Sigmoid colon (tissue), 7 donors: ENCODE measurements at places on chromosomes 1 and 21. TPM values are rescaled to one million over a fixed set of nuclear protein-coding genes. Genes with fewer than 3 reads are reported as not detected.

- H3K27ac ChIP-seq, result no peak overlapping the region
- H3K36me3 ChIP-seq, result no peaks in the 10 kb centered on the region
- H3K27me3 ChIP-seq, result peaks cover 94% of the 10 kb centered on the region
- H3K4me3 ChIP-seq, result no peak overlapping the region
Observed at GRCh38 chr1:2921970-2922686, 99.1 kb upstream of the ACTRT2 start.

DNA sequence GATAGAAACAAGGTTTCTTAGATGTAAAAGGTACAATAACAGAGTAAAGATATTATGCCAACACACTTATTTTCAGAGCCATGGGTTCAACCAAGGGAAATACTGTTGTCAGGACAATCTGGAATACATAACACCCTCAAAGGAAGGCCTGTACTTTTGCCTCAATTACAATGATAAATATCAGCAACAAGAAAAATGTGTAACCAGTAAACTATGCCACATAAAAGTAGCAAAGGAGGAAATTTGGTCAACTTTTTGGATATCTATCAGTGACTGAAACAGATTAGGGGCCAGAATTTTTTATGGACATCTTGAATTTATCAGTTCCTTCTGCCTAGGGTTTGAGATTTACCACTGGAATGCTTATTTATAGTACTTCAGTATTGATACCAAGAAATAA, 24.6 kb upstream of the RAP1GAP start:
- no peak overlapping the region for H3K27ac ChIP-seq
- H3K4me1 ChIP-seq, result no peaks in the 10 kb centered on the region
- DNase-seq, result no peak
- H3K36me3 ChIP-seq, result peaks cover 27% of the 10 kb centered on the region

GRCh38 chr1:45353685-45354084, 13.4 kb upstream of the MUTYH start:
- DNase-seq, result no peak
- no peaks in the 10 kb centered on the region for H3K36me3 ChIP-seq
- no peaks in the 10 kb centered on the region for H3K27me3 ChIP-seq
- no peak overlapping the region for H3K4me3 ChIP-seq
- no peaks in the 10 kb centered on the region for H3K4me1 ChIP-seq
- no peak overlapping the region for H3K27ac ChIP-seq

TMEM269 gene
- polyA plus RNA-seq, result not detected

GRCh38 chr21:42456457-42456856, 39.6 kb downstream of the RSPH1 start:
- H3K27ac ChIP-seq, result no peak overlapping the region
- DNase-seq, result no peak
- no peaks in the 10 kb centered on the region for H3K36me3 ChIP-seq
- H3K4me3 ChIP-seq, result no peak overlapping the region
- no peaks in the 10 kb centered on the region for H3K4me1 ChIP-seq

- no peak overlapping the region for H3K27ac ChIP-seq
- no peaks in the 10 kb centered on the region for H3K27me3 ChIP-seq
- H3K36me3 ChIP-seq, result no peaks in the 10 kb centered on the region
- no peaks in the 10 kb centered on the region for H3K4me1 ChIP-seq
- no peak for DNase-seq
- H3K4me3 ChIP-seq, result no peak overlapping the region
Observed at GRCh38 chr21:36428761-36429432, 43.7 kb downstream of the CHAF1B start.

GRCh38 chr1:198927129-198927528, 288.3 kb downstream of the PTPRC start:
- H3K36me3 ChIP-seq, result no peaks in the 10 kb centered on the region
- no peak overlapping the region for H3K27ac ChIP-seq
- H3K4me1 ChIP-seq, result no peaks in the 10 kb centered on the region
- H3K27me3 ChIP-seq, result no peaks in the 10 kb centered on the region
- no peak overlapping the region for H3K4me3 ChIP-seq

DNA sequence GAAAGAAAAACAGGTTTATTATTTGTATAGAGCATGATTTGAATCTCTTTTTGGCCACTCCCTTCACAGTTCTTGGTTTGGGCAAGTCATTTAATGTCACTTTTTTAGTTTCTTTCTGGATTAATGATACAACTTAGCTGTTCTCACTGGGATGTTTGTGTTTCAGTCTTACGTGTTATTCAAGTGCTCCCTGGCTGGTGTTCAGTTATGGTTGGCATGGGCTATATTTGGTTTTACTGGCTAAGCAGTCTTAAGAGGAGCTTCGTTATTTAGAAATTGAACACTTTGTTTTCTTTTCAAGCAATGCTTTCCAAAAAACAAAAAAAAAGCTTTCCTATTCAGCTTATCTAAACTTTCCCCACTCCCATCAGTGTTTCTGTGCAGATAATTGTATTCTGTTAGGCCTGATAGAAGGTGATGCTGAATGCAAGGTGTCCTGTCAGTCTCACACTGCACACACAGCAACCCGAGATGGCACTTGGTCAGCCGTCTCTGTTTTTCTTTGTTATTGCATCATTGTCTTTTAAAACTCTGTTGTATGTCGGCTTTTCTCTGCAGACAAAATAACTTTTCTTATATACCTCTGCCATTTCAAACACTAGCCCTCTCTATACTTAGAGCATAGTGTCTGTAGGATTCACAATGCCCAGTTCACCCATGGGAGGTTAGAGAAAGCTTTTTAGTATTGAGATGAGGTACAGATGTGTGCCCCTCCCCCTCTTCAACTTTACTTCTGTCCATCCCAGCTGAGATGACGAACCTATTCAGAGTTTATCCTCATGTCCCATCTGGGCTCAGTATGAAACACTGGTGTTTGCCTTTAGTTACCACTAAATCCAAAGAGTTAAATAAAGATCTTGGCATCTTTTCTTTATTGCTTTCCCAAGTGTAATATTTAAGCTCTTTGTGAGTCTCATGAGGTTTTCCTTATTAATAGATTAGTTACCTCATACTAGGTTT, 80.2 kb downstream of the VPS13D start:
- no peaks in the 10 kb centered on the region for H3K4me1 ChIP-seq
- H3K4me3 ChIP-seq, result peak overlapping the region; percentile 2
- no peaks in the 10 kb centered on the region for H3K36me3 ChIP-seq
- H3K27me3 ChIP-seq, result no peaks in the 10 kb centered on the region
- peak; percentile 86 for DNase-seq
- peak overlapping the region; percentile 68 for H3K27ac ChIP-seq

DNA sequence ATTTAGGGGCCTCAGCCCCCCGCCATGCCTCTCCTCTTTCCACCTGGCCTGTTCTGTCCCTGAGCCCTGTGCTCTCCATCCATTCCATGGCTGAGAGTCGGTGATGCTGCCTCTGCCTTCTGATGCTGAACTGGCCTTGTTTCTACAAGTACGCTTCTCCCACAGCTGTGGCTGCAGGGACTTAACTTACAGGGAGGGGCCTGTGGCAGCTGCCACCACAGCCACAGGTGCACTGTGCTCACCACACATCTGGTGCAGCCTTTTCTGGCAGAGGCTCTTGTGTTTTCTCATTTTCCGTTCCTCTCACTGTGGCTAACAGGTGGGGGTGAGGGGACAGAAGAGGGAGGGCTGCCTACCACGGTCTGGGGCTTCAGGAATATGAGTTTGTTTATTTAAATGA, 4.2 kb downstream of the FMO1 start:
- H3K27me3 ChIP-seq, result peaks cover 29% of the 10 kb centered on the region
- H3K36me3 ChIP-seq, result no peaks in the 10 kb centered on the region
- DNase-seq, result no peak
- H3K4me1 ChIP-seq, result no peaks in the 10 kb centered on the region
- no peak overlapping the region for H3K4me3 ChIP-seq
- no peak overlapping the region for H3K27ac ChIP-seq

SPRR2F gene
- not detected for polyA plus RNA-seq

ZBTB8A gene
- 2.4 TPM for polyA plus RNA-seq

- H3K36me3 ChIP-seq, result no peaks in the 10 kb centered on the region
- H3K4me3 ChIP-seq, result no peak overlapping the region
- H3K27ac ChIP-seq, result no peak overlapping the region
- H3K4me1 ChIP-seq, result no peaks in the 10 kb centered on the region
- no peak for DNase-seq
Observed at GRCh38 chr1:65092691-65093090, 55.3 kb upstream of the AK4 start.

DNA sequence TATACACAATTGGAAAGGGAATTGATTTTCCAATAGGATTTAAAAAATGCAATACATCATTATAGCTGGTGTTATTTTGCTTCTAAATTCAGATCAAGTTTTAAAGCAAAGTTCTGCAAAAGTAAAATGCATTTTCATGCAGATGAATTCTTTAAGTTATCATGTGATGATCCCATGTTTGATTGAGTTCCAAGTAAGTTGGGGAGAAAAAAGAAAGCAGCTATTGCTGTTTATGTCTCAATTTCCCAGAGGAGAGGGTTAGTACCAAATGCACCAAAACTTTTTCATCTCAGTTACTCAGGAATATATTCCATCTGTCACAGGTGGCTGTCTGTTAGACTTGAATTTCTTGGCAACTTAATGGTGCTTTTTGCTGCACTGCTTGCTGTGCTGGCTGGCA, 29.7 kb downstream of the HSPA13 start:
- no peak overlapping the region for H3K27ac ChIP-seq
- H3K4me1 ChIP-seq, result no peaks in the 10 kb centered on the region
- DNase-seq, result no peak

- H3K4me1 ChIP-seq, result no peaks in the 10 kb centered on the region
- no peak for DNase-seq
- H3K4me3 ChIP-seq, result no peak overlapping the region
- no peaks in the 10 kb centered on the region for H3K27me3 ChIP-seq
- H3K36me3 ChIP-seq, result no peaks in the 10 kb centered on the region
- H3K27ac ChIP-seq, result no peak overlapping the region
Observed at GRCh38 chr1:66834926-66835325, 33.9 kb upstream of the INSL5 start.

GRCh38 chr1:70485624-70486023, 74.6 kb downstream of the CTH start:
- no peak overlapping the region for H3K4me3 ChIP-seq
- no peak for DNase-seq
- H3K27ac ChIP-seq, result no peak overlapping the region
- H3K4me1 ChIP-seq, result no peaks in the 10 kb centered on the region

CAPN8 gene
- 63.8 TPM for polyA plus RNA-seq

SEMA4A gene
- polyA plus RNA-seq, result 1.4 TPM

GRCh38 chr1:186311375-186312051, 63.5 kb downstream of the TPR start:
- no peak overlapping the region for H3K4me3 ChIP-seq
- H3K27me3 ChIP-seq, result no peaks in the 10 kb centered on the region
- DNase-seq, result no peak
- H3K27ac ChIP-seq, result no peak overlapping the region
- peaks cover 58% of the 10 kb centered on the region for H3K36me3 ChIP-seq
- H3K4me1 ChIP-seq, result no peaks in the 10 kb centered on the region

- no peaks in the 10 kb centered on the region for H3K27me3 ChIP-seq
- no peak for DNase-seq
- H3K4me3 ChIP-seq, result no peak overlapping the region
- H3K4me1 ChIP-seq, result no peaks in the 10 kb centered on the region
Observed at GRCh38 chr1:32791881-32792280, 25.3 kb downstream of the YARS1 start.

DNA sequence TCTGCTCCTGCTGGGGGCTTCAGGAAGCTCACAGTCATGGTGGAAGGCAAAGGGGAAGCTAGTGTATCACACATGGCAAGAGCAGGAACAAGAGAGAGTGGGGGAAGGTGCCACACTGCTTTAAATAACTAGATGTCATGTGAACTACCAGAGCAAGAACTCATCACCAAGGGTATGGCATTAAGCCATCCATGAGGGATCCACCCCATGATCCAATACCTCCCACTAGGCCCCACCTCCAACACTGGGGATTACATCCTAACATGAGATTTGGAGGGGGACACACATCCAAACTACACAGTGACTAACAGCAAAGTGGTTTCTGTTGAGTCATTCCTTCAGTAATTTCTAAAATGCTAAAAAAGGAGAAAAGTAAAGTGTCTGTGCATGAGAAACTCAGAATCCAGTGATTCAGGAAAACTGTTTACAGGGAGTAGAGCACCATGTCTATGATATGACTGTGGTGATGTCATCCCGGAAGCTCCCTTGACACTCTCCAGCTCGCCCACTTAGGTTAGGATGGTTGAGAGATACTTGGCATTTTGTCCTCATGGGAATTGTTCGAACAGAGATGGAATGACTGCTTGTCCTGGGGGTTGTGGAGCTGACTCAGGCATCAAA, 50.3 kb downstream of the CHD1L start:
- no peaks in the 10 kb centered on the region for H3K27me3 ChIP-seq
- no peak overlapping the region for H3K4me3 ChIP-seq
- H3K4me1 ChIP-seq, result no peaks in the 10 kb centered on the region
- no peak for DNase-seq
- no peak overlapping the region for H3K27ac ChIP-seq

- H3K36me3 ChIP-seq, result no peaks in the 10 kb centered on the region
- H3K27me3 ChIP-seq, result no peaks in the 10 kb centered on the region
- H3K4me3 ChIP-seq, result no peak overlapping the region
- no peak overlapping the region for H3K27ac ChIP-seq
Observed at GRCh38 chr1:22875241-22875640, 97.4 kb downstream of the LACTBL1 start.

- H3K27ac ChIP-seq, result no peak overlapping the region
- H3K36me3 ChIP-seq, result no peaks in the 10 kb centered on the region
- no peak for DNase-seq
- no peaks in the 10 kb centered on the region for H3K4me1 ChIP-seq
- H3K27me3 ChIP-seq, result no peaks in the 10 kb centered on the region
- no peak overlapping the region for H3K4me3 ChIP-seq
Observed at GRCh38 chr1:218294546-218294945, 9.5 kb downstream of the RRP15 start.

DNA sequence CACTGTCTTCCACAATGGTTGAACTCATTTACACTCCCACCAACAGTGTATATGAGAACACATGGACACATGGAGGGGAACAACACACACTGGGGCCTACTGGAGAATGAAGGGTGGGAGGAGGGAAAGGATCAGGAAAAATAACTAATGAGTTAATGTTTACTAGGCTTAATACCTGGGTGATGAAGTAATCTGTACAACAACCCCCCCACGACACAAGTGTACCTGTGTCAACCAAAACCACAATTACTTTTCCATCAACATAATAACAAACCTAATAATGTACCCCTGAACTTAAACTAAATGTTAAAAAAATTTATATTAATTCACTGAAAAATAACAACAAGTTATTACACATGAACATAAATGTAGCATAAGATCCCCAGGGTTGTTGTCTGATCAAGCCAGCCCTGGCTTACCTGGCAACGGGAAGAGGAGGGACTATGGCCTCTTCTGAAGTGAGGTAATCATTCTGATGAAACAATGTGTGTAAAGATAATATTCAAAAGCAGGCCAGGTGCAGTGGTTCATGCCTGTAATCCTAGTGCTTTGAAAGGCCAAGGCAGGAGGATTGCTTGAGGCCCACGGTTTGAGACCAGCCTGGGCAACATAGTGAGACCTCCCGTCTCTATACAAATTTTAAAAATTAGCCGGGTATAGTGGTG, 40.8 kb upstream of the HEATR1 start:
- H3K4me1 ChIP-seq, result no peaks in the 10 kb centered on the region
- no peak for DNase-seq
- H3K36me3 ChIP-seq, result no peaks in the 10 kb centered on the region
- H3K4me3 ChIP-seq, result no peak overlapping the region

PCP4L1 gene
- polyA plus RNA-seq, result not detected

TMPRSS15 gene
- polyA plus RNA-seq, result not detected

- H3K4me1 ChIP-seq, result peaks cover 30% of the 10 kb centered on the region
- no peaks in the 10 kb centered on the region for H3K36me3 ChIP-seq
- H3K4me3 ChIP-seq, result no peak overlapping the region
- no peak overlapping the region for H3K27ac ChIP-seq
- H3K27me3 ChIP-seq, result no peaks in the 10 kb centered on the region
Observed at GRCh38 chr1:212702672-212703071, 3.0 kb upstream of the BATF3 start.

GRCh38 chr1:11790101-11790879, 15.5 kb downstream of the MTHFR start:
- no peaks in the 10 kb centered on the region for H3K27me3 ChIP-seq
- H3K4me3 ChIP-seq, result no peak overlapping the region
- H3K4me1 ChIP-seq, result peaks cover 65% of the 10 kb centered on the region

GRCh38 chr21:15947677-15948076, 217.9 kb downstream of the USP25 start:
- DNase-seq, result no peak
- H3K4me3 ChIP-seq, result no peak overlapping the region
- H3K27me3 ChIP-seq, result no peaks in the 10 kb centered on the region
